ENCODE measurements at places on chromosomes 3 and 15.

DNA sequence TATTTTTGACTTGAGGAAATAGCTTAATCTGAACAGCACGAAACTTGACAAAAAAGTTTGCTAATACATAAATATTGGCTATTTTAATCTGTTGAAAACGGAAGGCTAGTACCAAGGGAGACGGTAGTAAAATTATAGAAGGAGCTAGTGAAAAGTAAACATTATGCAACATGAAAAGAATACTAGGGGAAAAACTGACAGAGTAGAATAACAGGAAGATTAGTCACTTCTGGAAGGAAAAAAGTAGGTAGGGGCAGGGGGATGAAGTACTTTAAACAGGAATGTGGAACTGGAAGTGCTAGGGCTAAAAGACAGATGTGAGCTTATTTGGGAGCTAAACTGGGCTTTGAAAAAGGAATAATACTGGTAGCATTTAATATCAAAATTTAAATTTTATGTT lies 60.1 kb downstream of the MBNL1 start:
- DNase-seq: no peak

GRCh38 chr15:78991476-78991875 lies 46.6 kb upstream of the CTSH start:
- DNase-seq: no peak

DNA sequence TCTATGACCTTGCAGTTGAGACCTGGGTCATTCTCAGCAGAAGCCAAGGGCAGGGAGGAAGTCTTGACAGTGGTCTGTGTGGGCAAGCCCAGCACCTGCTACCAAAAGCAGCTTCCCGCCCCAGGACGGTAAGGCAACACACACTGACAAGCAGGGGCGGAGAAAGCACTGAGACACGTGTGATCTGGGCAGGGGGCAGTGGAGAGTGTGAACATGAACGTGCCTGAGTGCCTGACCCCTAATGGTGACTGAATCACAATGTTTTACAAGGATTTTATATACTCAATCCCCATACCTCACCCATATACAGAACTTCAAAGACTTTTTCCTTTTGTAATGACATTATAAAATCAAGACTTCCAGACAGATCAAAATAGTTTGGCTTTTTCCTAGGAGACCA lies 35.2 kb downstream of the ANP32A start:
- DNase-seq: no peak

DNA sequence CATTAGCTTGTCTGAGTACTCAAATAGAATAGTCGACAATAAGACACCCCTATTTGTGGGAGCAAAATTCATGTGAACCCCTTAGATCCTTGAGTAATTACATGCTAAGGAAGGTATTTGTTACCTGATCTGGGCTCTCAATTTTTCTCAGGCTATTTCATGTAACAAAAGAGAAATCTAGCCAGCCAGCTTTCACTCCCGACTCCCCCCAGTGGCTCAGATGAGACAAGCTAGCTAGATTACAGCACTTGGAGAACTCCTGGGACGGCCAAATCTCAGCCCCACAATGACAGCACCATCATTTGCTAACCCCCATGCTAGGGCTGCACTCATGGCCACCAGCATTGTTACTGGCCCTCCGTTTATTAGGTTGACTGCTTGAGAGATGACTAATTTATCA lies 41.3 kb downstream of the GLDN start:
- peak; percentile 7 for DNase-seq

GRCh38 chr3:66851894-66852613 lies 146.1 kb upstream of the KBTBD8 start:
- no peak for DNase-seq

GRCh38 chr15:77021803-77022381 lies 27.0 kb downstream of the PSTPIP1 start:
- DNase-seq: no peak

- DNase-seq: no peak
Observed at GRCh38 chr15:99167201-99167600, 62.3 kb downstream of the SYNM start.

All from SHP77 (cell line).